Activated CD8-positive, alpha-beta memory T cell treated with anti-CD3 and anti-CD28 coated beads, Interleukin-2, amount 50 U/mL, for 48 hours (primary cell): ENCODE measurements at places on chromosomes 3 and 15.

DNA sequence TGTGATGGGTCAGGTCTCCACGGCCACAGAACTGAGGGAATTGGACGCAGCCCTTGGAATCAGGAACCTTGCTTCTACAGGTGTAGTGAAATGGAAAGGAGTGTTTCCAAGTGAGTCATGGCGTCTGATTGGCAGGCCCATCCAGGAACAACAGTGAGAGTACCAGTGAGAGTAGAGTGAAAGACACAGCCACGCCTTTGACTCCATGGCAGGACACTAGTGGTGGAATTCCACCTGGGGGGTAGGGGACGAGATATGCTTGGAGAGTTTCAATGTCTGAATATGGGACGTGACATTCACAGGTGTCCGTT is 3.0 kb upstream of the SLC28A1 start:
- no peak for DNase-seq

GRCh38 chr3:78867409-78868372 is 900.1 kb downstream of the ROBO1 start:
- no peak for DNase-seq

DNA sequence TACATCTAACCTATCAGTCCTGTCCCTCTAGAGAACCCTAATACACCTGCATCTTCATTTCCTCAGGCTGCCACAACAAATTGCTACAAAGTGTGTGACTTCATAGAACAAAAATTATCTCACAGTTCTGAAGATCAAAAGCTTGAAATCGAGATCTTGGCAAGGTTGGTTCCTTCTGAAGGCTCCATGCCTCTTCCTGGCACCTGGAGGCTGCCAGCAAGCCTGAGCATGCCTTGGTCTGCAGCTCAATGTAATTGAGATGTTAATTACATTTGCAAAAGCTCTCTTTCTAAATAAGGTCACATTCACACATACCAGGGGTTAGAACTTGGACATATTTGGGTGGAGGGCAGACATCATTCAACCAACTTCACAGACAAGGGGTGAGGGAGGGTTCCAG is 86.4 kb upstream of the ABHD17C start:
- no peak for DNase-seq

DNA sequence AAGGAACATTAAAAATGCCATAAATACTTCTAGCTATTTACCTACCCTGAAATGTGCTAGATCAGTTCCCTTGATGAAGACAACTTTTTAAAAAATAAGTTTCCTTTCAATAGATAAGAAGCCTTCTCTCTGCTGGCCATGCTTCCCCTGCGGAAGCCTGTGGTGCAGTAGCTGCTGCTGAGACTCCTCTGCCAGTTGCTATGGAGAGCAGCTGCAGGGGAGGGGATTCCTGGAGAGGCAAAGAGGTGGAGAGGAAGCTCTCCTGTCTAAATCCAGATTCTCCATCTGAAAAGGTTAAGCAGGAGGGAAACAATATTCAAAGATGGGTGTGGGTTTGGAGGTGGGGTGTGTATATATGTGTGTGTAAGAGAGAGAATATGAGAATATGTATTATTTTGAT is 69.8 kb upstream of the BFSP2 start:
- DNase-seq, result no peak

GRCh38 chr15:99507016-99507503 is 58.7 kb upstream of the MEF2A start:
- DNase-seq, result no peak

- DNase-seq, result no peak
These were observed 62.3 kb upstream of the PLSCR4 start for GRCh38 chr3:146313031-146313745.

DNA sequence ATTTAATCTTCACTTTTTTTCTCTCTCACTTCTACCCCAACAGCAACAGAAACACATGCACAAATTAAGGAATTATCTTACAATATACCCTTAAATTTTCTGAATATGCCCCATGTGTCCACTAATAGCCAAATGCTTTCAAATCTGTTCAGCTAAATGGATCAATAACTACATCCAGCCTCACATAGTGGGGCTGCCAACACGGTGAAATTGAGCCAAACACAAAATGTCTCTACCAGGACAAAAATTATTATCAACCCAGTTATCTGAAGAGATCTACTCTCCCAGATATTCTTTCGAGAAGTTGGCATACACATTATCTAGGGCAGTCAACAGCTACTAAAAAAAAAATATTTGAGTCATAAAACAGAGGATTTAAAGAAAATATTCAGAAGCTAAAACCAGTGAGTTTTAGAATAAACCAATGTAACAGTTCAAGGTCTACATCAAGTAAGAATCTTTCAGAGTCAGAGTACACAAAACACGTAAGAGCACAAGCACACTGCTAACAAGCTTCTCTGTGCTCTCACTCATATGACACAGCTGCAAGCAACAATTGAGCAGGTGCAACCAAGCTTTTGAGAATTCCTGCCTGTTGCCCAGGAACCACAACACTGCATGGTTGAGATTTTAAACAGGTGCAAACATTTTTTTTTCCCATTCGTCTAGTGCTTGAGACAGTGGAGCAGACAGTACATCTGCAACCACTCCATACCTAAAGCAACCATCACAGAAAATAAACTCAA is 247.7 kb downstream of the ZBTB20 start:
- DNase-seq, result no peak

- peak; percentile 6 for DNase-seq
These were observed 63.3 kb upstream of the GATM start for GRCh38 chr15:45441686-45442085.

- no peak for DNase-seq
These were observed 831.5 kb upstream of the NR2F2 start for GRCh38 chr15:95498961-95499360.

DNA sequence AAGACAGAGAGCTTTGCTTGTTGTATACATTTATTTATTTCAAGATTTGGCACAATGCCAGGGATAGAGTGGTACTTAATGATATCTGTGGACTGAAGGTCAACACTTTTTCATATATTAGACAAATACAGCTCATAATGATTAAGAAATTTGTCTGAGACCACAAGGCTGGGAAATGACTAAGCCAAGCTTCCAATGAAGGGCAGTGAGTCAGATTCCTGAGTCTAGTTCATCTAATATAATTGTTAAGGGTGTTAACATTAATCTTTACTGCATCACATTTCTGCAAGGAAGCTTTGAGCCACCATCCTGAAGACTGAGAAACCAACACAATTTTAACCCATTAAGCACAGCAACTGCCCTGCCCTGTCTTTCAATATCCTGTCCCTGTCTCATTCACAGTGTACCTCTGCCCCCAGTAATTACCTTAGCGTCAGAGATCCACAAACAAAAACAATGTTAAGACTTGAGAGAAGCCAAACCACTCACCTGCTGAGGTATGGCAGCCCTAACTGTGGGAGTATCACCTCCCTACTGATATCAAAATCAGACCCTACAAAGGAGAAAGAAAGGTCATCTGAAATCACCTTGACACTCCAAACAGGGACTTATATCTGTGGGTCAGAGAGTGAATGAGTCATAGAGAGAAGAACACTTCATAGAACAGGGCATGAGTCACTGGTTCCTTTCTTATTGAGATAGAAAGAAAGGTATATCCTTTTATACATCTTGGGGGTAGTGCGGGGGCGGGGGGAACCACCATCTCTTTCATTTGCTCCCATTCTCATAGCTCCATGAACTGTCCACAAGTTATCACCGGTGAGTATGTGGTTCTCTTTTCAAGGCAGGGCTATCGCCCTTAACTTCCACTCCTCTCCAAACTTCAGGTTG is 74.7 kb downstream of the MAGI1 start:
- peak; percentile 65 for DNase-seq

DNA sequence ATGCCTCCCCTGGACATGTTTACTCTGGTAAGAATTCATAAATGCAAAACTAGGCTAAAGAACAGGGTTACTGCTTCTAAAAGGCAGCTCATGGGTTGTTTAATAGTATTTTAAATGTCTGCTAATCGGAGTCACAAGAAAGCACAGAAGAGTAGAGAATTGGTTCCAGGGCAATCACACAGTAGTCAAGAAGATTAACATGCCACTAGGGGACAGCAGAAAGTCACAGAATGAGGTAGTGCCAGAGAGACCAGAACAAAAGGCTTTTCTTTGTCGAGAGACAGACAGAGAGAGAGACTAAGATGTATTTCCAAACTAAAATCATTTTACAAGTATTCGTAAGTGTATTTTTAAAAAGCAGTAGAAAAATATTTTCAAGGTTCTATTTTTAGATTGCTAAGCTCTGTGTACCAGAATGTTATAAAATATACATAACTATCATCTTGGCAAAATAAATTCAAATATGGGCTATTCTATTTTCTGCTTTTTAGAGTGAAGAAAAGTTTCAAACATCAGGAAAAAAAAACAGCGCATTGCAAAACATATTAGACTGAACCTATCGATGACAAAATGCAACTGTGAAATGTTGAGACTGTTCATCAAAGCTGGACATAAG is 78.3 kb upstream of the CDIN1 start:
- DNase-seq, result no peak

- peak; percentile 52 for DNase-seq
These were observed 98.1 kb downstream of the LRRK1 start for GRCh38 chr15:101017093-101017754.

DNA sequence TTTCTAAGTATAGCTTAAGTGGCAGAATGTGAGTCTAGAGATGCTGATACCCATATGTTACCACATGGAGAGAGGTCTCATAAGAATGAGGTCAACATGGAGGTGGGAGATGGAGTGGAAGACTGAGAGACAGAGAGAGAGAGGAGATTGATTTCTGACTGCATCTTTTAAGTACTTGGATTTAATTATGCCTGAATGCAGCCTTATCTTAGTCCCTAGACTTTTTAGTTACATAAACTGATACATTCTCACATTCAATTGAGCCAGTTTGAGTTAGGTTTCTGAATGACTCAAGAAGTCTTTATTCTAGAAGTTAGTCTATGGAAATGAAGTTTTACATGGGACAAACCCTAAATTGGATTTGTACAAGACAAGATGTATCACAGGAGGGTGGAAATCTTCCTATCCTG is 58.5 kb upstream of the TNFSF10 start:
- DNase-seq, result no peak

DNA sequence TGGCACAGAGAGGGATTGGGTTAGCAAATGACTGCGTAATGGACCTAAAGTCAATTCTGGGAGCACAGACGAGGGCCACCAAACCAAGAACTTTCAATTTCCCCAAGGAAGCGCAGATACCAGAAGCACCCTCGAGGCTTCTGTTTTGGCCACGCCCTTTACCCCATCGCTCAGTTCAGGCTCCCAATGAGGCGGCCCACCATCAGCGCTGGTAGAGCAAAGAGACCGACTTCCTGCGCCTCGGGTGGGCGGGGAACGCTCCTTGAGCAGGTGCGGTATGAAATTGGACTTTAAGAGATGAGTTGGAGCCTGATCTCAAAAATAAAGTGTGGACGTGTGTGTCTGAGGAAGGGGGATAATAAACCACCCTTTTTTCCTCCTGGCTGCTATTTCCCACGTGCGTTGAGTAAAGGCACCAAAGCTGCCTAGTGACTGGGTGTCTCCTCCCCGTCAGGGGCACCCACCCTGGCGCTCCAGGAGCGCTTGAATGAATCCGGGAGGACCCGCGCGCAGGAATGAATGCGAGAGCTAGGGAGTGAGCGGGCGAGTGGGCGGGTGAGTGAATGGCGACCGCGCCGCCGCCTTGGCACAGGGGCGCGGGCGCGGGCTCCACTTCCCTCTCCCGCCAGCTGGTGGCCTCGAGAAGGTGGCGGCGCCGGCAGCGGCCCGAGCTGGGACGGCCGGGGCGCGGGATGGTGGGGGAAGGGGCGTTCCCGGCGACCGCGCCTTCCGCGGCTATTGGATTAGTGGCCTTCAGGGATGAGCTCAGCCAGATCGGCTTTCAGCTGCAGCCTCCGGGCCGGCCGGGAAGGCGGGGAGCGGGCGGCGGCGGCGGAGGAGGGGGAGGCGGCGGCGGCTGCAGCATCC is at the start of gene SPSB4:
Gene SPSB4 (plus strand): TSS at position 772 of the 867 bp plus-strand sequence. CDS start 14,758 bp downstream, outside the sequence.
- peak; percentile 67 for DNase-seq

DNA sequence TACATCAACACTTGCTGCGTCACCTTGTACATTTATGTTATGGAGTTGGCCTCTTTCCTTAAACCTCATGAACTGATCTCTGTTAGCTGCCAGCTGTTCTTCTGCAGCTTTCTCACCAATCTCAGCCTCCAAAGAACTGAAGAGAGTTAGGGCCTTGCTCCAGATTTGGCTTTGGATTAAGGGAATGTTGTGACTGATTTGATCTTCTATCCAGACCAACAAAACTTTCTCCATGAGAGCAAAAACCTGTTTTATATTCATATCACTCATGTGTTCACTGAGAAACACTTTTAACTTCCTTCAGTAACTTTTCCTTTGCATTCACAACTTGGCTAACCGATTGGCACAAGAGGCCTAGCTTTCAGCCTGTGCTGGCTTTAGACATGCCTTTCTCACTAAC is 1156.0 kb upstream of the CADM2 start:
- no peak for DNase-seq

- no peak for DNase-seq
These were observed 9.5 kb downstream of the GASK1A start for GRCh38 chr3:42988566-42988965.

DNA sequence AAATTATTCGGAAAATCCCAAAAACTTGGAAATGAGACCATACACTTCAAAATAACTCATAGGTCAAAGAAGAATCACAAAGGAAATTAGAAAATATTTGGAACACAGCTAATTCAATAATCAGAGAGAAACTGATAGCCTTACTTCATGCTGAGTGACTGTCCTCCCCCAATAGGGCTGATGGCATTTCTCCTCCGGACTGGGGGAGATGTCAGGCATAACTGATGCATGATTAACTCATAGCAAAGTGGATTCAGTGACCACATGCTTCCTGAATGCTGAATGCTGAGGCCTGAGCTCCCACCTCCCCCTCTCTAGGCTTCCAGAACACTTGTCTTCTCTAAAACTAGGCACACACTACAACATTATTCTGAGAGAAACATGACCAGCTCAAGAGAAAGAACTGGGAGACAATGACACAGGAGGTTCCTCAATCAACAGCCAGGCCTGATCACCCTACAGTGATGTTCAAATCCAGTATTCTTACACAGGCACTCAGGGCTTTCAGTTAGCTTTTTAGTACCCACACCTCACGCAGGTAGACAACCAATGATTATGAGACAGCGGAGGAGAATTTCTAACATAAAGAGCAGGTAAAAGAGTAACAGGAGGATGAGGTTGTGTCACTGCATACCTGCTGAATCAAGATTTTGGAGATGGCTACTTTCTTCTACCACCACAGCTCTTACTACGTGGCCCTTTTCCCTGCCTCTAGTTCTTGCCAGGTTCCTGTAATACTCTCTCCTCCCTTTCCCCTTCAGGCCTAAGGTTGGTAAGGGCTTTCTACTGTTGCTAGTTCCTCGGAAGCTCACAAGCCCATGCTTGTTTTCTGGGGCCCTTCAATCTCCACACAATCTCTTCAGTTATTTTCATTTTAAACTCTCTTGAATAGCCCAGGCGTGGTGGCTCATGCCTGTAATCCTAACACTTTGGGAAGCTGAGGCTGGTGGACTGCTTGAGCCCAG is 96.1 kb downstream of the FMN1 start:
- DNase-seq, result no peak

GRCh38 chr3:11312166-11312565 is 40.0 kb downstream of the ATG7 start:
- DNase-seq, result no peak

GRCh38 chr3:133899311-133899710 is 3.6 kb upstream of the RAB6B start:
- no peak for DNase-seq

DNA sequence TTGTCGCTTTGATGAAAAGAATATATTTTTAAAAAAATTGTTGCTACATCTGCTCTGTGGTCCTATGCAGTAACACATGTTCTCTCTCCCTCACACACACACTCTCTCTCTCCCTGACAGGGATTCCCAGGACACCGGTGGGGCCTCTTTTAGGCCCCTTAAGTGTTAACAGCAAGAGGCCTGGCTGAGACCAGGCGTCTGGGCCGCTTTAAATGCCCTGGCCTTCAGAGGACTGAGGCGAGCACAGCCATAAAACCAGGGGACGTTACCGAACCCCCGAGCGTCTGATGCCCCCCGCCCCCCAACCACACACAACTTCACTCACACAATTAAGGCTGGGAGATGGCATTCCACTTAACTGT is 1.7 kb downstream of the BNC1 start:
- no peak for DNase-seq
